Fibroblast of upper back skin (primary cell): ENCODE measurements at places on chromosomes 5 and 9.
A peak's percentile ranks its signal among the peaks of the same experiment; 100 is the strongest.

- DNase-seq: no peak
These were observed 120.8 kb downstream of the ENC1 start for GRCh38 chr5:74519679-74520078.

GRCh38 chr5:14593326-14594021 is 11.9 kb downstream of the OTULINL start:
- peak; percentile 54 for DNase-seq

DNA sequence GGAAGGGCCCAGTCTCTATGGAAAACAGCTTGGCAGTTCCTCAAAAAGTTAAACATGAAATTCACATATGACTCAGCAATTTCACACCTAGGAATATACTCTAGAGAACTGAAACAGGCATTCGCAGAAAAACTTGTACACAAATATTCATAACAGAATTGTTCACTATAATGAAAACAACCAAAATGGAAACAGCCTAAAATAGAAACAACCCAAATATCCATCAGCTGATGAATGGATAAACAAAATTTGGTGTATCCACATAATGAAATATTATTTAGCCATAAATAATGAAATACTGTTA is 4.8 kb upstream of the GPR150 start:
- DNase-seq: no peak

DNA sequence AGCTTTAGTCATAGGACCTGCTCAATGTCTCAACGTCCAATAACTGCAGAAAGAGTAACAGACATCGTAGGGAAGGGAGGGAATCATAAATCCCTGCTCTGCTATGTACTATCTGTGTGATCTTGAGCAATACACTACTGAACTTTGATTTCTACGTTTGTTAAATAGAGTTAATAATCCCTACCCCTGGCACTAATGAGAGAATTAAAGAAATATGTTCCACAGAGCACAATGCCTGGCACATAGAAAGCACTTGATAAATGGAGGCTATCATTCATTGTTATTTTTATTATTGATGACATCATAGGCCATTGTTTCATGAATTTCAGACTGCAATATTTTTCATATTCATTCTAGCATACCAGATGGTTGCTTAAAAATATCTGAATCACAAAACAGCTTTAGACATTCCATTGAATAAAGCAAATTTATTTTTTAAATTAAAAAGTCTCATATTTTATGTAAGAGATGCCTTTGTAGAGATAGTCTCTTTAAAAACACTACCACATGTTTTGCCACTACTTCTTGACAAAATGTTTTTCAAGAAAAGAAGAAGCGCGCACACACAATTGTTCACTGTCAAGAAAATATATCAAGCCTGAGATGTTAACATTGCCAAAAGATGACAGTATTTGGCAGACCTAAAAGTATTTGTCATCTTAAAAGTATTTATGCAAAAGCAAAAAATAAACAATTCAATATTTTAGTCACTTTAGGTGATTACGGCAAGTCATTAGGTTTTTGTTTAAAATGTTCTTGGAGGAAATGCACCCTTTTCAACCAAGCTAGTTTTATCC is 108.5 kb downstream of the EBF1 start:
- peak; percentile 27 for DNase-seq

DNA sequence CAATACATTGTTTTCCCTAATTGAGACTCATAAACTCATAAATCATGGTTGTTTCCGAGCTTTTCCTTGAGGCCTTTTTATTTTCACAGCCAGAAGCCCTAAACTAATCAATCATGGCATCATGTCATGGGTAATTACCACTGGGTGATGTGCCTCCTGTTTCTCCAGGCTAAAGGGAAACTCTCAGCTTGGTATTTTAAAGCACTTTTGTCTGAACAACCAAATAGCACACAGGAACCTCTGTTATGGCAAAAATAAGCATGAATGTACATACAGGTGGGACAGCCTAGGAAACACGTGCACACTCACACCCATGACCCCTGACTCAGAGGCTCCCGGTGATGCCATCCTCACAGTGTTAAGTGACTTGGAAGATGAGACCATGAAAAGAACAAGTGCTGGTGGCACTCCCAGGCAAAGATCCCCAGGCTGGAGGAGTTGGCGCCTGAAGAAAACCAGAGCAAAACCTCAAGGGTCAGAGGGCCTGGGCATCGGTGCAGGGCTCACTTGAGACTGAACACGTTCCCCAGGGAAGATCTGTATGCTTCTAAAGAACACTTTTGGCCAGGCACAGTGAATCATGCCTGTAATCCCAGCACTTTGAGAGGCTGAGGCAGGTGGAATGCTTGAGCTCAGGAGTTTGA is 154.3 kb downstream of the ROR2 start:
- no peak for DNase-seq

DNA sequence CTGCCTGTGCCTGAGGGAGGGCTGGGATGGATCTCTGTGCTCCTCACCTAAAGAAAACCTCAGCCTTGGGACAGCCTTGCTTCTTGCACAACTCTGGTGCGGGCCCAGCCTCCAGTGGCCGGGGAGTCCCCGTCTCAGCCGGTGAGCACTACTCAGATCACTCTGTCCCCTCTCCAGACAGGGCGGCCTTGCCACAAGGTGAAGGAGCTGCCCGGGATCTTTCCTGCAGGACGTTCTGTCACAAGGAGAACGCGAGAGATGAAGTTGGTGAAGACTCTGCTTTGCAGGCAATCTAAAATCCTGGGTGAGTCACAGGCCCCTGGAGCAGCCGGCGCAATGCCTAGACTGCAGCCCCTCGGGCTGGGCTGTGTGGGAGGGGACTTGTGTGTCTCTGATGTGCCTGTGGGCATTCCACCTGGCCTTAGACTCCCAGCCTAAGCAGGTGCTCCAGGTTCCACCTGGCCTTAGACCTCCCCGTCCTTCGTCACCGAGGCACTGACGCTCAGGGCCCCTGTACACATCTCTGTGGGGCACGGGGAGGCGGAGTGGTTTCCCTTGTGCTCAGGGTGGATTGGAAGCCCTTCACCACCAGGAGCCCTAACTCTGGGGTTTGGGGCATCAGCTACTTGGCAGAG is 15.2 kb upstream of the IRX4 start:
- DNase-seq: no peak

DNA sequence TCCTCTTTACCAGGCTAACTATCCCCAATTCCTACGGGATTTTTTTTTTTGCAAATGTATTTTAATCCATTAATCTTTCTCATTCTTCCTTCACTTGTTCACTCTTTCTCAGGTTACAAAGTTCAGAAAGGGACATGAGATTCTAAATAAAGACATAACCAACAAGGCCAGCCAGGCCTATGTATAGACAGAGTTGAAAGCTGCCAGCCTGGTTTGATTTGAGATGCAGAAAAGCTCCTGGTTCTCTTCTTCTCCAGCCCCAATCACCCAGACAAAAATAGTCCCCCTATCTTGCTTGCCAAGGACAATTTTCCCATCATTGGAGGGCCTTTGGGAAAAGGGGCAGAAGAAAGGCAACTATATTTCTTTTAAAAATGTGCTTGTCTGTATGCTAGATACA is 398.8 kb downstream of the NFIB start:
- no peak for DNase-seq

DNA sequence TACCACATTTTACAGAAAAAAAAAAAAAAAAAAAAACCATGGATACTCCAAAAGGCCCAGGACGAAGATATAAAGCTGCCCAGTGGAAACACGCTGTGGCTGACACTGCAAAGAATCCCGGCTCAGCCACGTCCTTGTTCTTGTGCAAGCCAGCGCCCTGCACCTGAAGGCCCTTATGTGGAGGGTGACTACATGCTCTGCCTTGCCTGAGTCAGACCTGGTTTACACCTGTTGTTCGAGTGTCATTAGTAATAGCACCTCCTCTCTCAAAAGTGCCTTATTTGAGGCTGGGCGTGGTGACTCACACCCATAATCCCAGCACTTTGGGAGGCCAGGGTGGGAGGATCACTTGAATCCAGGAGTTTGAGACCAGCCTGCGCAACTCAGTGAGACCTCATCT is 54.3 kb upstream of the ZSWIM6 start:
- DNase-seq: no peak

DNA sequence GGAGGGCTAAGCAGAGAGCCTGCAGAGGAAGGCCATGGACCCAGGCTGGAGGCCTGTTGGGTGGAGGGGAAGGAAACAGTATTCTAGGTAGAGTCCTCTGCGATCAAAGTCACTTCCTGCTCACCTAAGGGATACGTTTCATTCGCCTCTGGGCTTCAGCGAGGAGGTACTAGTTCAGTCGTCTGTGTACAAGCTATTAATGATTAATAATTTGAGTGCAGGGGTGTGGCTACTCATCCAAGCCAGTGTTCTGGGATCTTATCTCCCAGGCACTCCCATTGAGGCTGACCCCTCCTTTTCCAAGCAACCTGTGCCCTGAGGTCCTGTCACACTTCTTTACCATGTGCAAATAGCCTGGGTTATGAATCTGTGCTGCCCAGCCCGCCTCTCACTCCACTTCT is 25.2 kb downstream of the RALGPS1 start:
- DNase-seq: no peak

- DNase-seq: no peak
These were observed 237.4 kb upstream of the PRDM9 start for GRCh38 chr5:23269981-23270380.

GRCh38 chr5:44932922-44933585 is 124.3 kb downstream of the MRPS30 start:
- DNase-seq: no peak

GRCh38 chr5:95609711-95610110 is 10.2 kb upstream of the GPR150 start:
- no peak for DNase-seq

GRCh38 chr5:150081541-150082283 is 4.6 kb downstream of the CSF1R start:
- no peak for DNase-seq

DNA sequence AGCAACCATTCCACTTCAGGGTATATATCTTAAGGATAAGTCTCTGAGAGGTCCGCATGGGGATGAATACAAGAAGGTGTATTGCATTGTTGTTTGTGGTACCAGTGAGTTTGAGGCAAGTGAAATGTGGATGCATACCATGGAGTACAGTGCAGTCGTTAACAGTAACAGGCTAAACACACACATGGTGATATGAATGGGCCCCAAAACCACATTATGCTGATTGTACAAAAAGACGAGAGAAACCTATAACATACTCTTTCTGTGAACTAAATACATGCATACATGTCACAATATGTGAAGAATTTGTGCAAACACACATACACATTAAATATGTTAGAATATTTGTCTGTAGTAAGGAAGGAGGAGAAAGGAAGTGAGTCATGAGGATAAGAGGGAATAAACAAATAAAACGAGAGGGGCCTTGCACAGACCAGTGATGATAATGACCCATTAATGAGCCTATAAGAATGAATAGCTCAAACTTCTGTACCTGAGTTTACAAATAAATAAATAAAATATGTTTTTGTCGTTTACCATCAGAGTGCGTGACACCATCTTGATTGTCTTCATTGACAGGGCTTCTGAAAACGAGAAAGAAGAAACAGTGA is 66.5 kb upstream of the RICTOR start:
- no peak for DNase-seq

GRCh38 chr5:97528941-97529340 is 345.9 kb upstream of the RIOK2 start:
- peak; percentile 75 for DNase-seq

DNA sequence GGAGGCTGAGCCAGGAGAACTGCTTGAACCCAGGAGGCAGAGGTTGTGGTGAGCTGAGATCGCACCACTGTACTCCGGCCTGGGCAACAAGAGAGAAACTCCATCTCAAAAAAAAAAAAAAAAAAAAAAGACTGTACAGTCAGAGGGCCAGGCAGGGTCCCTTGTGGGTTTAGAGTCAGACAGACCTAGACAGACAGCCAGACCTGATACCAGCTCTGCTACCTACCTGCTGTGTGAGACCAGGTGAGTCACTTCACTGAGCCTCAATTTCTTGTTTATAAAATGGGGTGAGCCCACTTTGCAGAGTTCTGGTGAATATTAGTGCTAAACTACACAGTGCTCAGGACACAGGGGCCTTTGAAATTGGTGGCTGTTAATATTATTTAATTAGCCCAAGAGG is 19.7 kb downstream of the TRIM14 start:
- DNase-seq: no peak

GRCh38 chr5:123283031-123283430 is 140.2 kb downstream of the CEP120 start:
- DNase-seq: no peak

DNA sequence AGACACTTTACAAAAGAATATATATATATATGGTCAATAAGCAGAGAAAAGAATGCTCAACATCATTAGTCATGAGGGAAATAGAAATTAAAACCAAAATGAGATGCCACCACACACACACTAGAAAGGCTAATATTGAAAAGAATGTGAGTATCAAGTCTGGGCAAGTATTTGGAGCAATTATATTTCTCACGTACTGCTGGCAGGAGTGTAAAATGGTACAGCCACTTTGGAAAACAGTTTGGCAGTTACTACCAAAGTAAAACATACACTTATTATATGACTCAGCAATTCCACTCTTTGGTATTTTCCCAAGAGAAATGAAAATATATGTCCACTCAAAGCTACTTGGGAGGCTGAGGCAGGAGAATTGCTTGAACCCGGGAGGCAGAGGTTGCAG is 29.8 kb downstream of the NEUROG1 start:
- DNase-seq: peak; percentile 30

- DNase-seq: peak; percentile 88
These were observed at the start of gene TXN for GRCh38 chr9:110256380-110257096. Gene TXN, minus strand, starts transcription at chr9:110256507. Its CDS starts 72 bp downstream, at chr9:110256435.

DNA sequence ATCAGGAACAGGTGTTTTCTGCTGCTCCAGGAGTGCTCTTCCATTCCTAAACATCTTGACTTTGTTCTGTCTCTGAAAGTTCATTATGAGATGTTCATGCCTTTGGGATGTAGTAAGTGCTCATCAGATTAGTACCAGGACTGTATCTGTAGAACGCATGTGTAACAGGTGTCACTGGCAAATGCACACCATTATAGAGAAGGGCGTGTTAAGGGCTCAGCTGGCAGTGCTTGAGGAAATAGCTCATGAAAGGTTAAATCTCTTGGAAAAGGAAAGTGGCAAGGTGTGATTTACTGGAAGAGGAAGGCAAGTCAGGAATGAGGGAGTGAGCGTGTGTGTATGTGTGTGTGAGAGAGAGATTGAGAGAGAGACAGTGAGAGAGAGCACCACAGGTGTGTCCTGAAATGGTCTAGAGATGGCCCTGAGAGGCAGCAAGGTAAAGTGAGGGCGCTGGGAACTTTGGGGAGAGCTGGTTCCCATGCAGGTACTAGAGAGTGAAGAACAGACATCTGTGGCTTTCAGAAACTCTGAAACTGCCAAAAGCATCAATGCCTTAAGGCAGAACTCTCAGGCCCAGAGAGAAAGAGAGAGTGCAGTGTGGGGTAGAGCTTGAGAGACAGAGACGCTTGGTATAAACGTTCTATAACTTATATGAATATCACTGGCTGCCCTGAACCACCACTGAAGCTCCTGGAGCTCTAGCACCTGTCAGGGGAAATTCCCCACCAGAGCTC is 13.7 kb upstream of the CXCL14 start:
- no peak for DNase-seq
